ENCODE measurements at places on chromosomes 1 and 21. TPM values are rescaled to one million over a fixed set of nuclear protein-coding genes. Genes with fewer than 3 reads are reported as not detected.

DNA sequence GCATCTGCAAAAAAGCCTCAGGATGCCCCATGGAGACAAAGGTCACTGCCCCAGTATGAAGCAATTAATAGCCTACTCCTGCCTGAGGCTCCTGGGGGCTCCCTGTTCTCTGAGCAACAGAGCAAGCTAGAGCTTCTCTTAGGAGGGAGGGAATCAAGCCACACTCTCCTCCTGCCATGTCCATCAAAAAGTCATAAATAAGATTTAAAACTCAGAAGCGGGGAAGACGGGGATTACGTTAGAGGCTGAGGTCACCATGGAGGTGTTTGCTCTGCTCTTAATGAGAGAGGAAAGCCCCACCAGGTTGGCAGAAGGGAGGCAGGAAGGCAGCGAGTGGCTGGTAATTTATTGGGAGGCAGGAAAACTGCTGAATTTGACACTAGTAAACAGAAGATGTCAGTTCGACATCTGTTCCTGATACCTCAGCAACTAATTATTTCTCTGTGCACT is 98.4 kb upstream of the TNR start:
- DNase-seq: no peak

DNA sequence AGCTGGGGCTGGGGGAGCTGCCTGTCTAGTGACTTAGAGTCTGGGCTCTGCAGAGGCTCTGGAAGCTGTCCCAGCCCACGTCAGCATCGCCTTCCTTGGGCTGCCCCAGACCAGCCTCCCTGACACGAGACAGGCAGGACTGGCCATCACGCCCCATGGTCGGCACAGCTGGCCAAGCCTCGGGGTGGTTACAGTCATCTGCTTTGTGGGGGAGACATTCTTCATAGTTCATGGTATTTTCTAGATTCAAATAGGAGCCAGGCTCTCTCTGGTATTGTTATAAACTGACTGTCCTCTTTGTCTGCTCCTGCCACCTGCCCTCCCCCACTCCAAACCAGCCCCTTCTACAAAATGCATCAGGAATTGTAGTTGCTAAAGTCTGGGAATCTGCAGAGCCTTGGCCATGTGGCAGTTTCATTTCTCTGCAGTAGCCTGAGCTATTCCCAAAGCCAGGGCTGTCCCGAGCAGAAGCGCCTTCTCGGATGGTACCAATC is 29.4 kb downstream of the OLFML2B start:
- DNase-seq: peak; percentile 62

DNA sequence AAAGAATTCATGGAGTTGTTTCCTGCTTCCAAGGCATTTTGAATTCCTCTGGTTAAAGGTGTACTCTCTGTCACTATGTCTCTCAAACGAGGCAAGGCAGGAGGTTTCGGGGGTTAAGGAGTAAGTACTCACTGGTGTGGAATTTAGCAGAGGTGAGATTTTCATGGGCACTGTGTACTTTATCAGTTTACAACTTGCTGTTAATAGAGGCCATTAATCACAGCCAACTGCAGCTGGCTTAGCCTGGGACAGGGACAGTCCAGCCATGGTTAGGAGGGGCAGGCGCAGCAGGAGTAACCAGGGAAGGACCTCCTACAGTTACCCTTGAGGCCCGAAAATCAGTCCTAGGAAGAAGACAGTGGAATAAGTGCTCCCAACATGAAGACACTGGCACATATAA is 18.1 kb upstream of the TMEM9 start:
- DNase-seq: no peak

DNA sequence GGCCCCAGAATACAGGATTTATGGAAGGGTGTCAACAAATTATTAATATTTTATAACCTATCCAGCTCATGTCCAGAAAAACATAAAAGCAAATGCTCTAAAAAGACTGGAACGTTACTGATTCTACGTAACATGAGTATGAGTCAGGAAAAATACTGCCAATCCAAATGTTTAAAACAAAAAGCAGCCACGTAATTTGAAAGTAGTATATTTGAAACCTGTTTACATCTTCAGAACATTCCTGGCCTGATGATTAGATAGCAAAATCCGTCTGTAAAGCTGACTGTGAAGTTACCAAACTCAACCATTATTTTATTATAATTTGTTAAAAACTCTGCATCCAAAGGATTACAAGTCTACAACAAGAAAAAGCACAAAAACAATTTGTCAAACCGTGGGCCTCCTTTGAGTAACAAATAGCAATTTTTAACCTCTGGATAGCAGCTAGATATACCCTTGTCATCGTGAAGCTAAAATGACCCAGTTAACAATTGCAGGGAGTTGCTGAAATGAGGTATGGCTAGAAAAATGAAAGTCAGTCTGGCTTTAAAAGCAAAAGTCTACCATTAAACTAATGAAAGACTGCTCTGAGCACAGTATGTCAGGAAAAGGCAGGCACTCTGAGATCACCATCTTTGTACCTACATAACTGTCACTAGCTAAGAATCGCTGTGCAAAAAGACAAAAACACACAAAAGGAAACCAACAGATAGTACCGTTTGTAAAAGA is 1.2 kb downstream of the UBR4 start:
- no peak for DNase-seq

C1orf210 gene
- total RNA-seq: not detected

HUNK gene
- 0.38 TPM for total RNA-seq

THEMIS2 gene
- 15.6 TPM for total RNA-seq

SYF2 gene
- 31.8 TPM for total RNA-seq

RNF11 gene
- 102 TPM for total RNA-seq
